ENCODE measurements at places on chromosomes 16 and 17.

- DNase-seq = no peak
Measured at GRCh38 chr17:28553000-28553505, 629 bp upstream of the UNC119 start.

- DNase-seq = no peak
Measured at GRCh38 chr16:19968891-19969683, 84.4 kb upstream of the GPRC5B start.

DNA sequence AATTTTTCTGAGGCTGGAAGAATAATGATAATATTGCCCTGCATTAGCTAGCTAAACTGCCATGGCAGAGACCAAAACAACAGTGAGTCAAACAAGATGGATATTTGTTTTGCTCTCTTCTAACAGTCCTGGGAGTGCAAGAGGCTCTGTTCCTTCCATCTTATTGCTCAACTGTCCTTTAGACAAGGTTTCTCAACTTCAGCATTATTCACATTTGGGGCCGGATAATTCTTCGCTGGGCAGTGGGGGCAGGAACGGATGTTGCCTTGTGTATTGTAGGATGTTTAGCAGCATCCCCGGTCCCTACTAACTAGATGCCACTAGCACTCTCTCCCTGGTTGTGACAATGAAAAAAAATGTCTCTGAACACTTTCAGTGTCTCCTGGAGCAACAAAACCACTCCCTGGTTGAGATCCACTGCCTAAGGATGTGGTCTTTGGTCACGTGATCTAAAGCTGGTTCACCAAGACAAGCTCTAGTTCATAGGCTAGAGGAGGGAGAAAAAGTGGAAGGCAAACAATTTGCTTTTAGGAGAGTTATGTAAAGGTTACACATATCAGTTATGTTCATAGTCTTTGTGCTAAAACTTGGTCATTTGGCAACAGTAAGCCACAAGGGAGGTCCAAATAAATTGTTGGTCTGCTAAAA is 144.4 kb downstream of the PCTP start:
- DNase-seq = no peak

- DNase-seq = no peak
Measured at GRCh38 chr17:57655553-57655952, 89.5 kb downstream of the CCDC182 start.

DNA sequence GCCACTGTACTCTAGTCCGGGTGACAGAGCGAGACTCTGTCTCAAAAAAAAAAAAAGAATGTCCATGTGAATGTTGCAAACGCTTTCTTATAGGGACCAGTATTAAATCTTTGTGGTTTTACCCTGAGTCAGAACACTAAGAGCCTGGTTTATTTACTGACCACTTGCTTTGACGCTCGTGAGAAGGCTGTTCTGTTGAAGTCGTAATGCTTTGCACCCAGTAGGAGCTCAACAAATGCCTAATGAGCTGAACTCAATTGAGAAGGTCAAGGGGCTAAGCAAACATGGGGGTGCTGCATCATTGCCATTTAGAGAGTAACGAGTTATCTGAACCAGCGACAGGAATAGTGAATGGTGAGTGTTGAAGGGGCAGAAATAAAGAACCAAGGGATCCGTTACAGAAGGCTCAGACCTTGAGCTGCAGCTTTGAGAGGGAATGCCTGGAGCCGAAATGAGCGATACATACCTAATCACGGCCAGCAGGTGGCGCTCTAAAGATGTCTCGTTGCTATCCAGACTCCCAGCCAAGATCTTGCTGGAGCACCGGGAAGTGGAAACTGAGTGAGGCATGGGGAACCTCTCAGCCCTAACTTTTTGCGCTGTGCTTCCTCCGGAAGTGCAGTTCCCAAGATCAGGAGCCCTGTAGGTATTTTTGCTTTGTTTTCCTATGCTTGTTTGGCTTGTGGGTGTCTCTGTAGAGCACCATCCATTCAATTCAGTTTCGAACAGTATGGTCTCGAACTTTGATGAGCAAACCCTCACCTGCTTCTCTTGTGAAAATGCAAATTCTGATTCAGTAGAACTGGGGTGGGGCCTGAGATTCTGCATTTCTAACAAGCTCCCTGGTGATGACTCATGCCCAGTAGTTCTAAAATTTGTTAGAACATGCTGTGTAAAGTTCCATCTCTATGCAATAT is 12.6 kb upstream of the RNF222 start:
- DNase-seq = peak; percentile 90
